ENCODE measurements at places on chromosomes 3 and 15. TPM values are rescaled to one million over a fixed set of nuclear protein-coding genes. Genes with fewer than 3 reads are reported as not detected.

DNA sequence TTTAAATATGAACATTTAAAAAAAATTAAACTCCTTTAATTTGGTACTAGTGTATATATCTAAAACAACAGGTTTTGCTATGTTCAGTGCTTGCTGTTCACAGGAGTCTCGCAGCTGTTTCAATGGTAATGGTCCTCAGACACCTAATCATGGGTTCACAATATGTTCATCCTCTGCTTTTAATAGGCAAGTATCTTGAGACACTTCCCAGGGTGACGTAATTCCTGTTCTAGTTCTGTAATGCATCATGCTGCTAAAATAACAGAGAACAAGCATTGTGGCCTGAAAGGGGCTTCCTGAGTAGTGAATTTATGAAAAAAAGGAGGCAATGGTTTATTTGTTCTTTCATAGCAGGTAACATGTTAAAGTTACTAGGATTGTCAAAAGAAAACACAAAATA, 625.2 kb upstream of the GBE1 start:
- no peak for DNase-seq

DNA sequence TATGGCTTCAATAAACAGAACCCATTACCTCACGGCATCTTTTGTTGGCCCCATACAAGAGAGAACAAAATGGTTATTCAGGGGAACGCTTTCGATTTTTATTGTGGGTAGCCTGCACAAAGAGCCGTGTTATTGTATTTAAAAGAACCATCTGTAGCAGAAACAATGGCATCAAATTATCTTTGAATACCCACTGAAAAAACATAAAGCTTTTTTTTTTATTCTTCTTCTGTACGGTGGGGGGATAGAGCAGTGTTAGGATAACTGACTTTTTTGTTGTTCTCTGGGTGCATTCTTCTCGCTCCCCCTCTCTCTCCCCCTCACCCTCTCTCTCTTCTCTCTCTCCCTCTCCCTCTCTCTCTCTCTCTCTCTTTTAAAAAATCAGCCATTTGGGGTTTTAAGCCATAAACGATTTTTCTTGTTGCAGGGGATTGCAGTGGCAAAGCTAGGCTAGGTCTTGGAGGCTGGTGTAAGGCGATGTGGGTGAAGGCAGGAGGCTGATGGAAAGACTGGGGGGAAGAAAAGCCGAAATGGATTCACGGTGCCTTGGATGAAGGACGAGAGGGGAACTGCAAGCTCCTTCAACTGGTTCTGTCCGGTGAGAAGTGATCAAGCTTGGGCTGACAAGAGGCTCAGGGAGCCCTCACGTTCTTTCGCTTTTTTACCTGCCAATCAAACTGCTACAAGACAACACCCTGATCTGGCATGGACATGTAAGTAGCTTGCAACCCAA, 12.4 kb upstream of the SOX2 start:
- no peak for DNase-seq

- no peak for DNase-seq
Observed at GRCh38 chr15:34804113-34804512, 8.8 kb upstream of the ACTC1 start.

DNA sequence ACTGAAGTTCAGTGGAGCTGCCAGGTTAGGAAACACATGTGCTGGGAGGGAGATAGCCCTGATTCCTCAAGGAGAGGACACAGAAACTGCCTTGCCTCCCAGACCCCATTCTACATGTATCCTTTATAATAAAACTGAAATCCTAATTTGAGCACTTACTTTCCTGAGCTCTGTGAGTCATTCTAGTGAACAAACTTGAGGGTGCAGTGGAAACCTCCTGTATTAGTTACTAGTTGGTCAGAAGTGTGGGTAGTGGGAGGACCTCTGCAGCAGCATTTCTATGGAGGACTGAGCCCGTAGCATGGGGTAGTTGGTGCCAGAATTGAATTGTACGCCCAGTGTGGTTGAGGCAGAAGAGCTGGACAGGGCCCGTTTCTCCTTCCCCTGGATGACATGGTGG, 23.9 kb downstream of the ATP1B3 start:
- DNase-seq = no peak

The XCR1 gene
- not detected for total RNA-seq

DNA sequence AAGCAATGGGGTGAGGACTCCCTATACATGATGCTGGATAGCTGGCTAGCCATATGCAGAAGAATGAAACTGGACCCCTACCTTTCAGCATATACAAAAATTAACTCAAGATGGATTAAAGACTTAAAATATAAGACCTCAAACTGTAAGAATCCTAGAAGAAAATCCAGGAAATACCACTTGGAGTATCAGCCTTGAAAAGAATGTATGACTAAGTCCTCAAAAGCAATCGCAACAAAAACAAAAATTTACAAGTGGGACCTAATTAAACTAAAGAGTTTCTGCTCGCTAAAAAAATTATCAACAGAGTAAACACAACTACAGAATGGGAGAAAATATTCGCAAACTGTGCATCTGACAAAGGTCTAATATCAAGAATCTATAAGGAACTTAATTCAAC, 94.3 kb downstream of the XRN1 start:
- DNase-seq = no peak

DNA sequence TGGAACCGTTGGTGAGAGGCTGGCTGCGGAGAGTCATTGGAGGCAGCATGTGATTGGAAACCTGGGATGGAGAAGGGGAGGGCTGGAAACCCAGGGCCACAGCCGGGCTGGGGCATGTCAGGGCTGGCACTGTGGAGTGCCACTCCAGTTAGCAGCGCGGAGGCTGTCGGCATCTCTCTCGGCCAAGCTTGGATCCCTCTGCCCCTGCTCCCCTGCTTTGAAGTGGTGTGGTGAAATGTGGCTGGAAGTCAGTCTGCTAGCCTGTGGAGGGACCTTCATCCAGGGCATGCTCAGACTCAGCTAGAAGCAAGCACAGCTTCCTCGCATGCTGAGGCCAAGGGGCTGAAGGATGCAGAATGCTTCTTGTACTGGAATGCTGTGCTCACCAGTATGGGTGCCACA, 13.5 kb downstream of the SLCO3A1 start:
- peak; percentile 68 for DNase-seq

The INTS14 gene
- total RNA-seq = 26.3 TPM

GRCh38 chr3:4038351-4038750, 239.1 kb downstream of the LRRN1 start:
- DNase-seq = no peak

The ESYT3 gene
- 0.23 TPM for total RNA-seq

- DNase-seq = no peak
Observed at GRCh38 chr3:172213904-172214303, 174.5 kb downstream of the FNDC3B start.

The GOLGA8S gene
- total RNA-seq = not detected

DNA sequence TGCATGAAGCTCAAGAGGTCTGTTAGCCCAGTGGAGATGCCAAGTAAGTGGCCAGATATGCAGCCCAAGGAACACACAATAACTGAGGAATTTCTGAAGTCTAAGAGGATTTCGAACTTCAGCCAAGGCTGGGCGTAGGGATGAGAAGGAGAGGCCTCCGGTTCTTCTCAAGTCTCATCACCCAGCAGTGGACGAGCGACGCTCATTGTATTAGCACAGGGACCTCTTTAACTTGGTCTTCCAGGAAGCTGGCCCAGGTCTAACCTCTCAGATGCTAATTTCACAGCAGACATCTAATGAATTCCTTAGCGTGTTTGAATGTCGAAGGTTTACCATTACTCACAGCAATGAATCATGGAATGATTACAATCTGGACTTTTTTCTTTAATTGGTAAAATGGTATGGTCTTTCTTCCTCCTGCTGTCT, 85.0 kb downstream of the HES1 start:
- peak; percentile 40 for DNase-seq

The UQCC5 gene
- not detected for total RNA-seq

The B3GALNT1 gene
- total RNA-seq = 70.2 TPM

DNA sequence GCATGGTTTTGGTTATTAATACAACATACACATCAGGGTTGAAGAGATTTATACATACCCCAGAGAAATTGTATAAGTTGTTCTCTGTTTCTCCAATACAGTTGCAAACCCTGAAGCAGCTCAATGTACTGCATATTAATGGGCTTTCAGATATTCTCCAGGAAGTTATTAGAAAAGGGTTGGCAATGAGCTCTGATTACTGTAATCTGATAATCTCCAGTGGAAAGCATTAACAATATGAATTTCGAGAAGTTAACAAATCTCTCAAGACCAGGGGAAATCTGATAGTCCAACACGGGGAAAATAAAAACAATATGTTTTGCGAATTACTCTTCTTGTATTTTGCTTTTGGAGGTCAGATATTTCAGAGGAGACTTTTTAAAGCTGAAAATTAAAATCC, 950.1 kb downstream of the TBL1XR1 start:
- no peak for DNase-seq

The VGLL3 gene
- total RNA-seq = 11.7 TPM

GRCh38 chr3:165839296-165840076, 2.3 kb upstream of the BCHE start:
- DNase-seq = no peak

The ACP3 gene
- total RNA-seq = not detected

The FAH gene
- total RNA-seq = 44.8 TPM

DNA sequence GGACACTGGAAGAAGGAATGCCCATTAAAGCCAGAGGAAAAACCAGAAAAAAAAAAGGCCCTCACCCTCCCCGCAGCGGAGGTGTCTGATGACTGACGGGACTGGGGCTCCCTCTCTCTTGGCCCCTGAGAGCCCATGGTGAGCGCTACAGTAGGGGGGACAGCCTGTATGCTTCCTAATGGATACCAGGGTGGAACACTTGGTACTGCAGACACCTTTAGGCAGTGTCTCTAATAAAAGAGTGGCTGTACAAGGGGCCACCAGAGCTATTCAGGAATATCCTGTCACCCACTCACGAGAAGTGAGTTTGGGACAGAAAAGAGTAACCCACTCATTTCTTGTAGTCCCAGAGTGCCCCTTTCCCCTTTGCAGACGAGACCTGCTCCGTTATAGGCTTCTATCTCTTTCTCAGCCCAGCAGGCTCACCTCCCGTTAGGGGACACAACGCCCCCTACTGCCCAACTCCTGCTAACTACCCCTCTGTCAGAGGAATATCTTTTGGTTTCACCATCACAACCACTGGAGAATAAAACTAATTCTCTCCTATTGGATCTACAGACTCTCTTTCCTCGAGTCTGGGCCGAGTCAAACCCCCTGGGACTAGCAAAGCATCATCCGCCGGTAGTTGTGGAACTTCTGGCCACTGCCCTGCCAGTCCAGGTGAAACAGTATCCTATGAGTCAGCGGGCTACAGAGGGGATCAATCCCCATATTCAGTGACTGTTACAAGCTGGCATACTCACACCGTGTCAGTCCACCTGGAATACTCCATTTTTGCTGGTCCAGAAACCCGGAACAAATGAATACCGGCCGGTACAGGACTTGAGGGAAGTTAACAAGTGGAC, 40.8 kb downstream of the ZBTB11 start:
- DNase-seq = peak; percentile 42

The CTDSPL gene
- total RNA-seq = 24.6 TPM

GRCh38 chr3:60330107-60330506, 921.1 kb downstream of the FHIT start:
- no peak for DNase-seq

- DNase-seq = peak; percentile 100
Observed at GRCh38 chr3:129226374-129226773, 23.0 kb upstream of the COPG1 start.

The SKOR1 gene
- not detected for total RNA-seq

The MEGF11 gene
- total RNA-seq = 0.10 TPM

DNA sequence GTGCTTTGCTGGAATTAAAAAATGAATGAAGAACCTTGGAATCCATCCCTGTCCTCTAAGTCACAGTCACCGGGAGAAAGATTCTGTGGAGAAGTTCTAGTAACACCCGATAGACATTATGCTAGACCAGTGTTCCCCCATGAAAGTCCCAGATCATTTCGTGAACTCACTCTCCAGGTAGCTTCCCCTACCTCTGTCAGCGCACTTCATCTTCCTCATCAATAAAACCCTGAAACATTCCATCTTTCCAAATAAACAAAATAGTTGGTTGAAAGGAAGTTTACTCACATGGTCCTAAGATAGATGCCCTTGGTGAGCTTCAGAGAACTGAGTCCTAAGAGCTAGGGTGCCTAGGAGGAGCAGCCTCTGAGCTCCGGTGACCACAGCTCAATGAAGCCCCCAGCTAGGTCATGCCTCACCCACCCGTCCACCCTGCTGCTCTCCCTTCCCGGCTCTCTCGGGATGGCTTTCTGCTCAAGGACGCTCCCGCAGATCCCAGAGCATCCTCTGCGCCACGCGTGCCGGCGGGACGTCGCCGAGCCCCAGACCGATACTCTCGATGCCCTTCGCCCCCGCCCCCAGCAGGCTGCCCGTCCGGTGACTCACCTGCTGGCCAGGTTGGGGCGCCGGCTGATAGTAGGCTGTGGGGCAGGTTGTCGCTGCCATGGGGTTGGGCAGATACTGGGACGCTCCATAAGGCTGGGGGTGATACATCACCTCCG, 776 bp downstream of the VGLL3 start:
- peak; percentile 71 for DNase-seq

GRCh38 chr3:107250221-107250620, 127.0 kb upstream of the CCDC54 start:
- no peak for DNase-seq

DNA sequence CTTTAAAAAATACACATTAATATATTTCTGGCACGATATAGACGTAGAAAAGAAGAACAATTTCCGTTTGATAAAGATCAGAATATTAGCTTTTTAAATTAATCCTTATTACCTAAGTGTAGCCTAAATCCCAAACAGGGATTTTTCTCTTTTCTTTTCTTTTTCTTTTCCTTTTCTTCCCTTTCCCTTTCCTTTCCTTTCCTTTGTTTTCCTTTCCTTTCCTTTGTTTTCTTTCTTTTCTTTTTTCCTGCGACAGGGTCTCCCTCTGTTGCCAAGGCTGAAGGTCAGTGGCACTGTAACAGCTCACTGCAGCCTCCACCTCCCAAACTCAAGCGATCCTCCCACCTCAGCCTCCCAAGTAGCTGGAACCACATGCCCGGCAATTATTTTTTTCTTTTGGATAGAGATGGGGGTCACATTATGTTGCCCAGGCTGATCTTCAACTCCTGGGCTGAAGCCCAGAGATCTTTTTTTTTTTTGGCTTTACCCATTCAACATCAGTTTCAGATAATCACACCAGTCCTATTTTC, 1.8 kb upstream of the USF3 start:
- no peak for DNase-seq

The ZNF80 gene
- total RNA-seq = not detected

The SRGAP3 gene
- total RNA-seq = 0.07 TPM

DNA sequence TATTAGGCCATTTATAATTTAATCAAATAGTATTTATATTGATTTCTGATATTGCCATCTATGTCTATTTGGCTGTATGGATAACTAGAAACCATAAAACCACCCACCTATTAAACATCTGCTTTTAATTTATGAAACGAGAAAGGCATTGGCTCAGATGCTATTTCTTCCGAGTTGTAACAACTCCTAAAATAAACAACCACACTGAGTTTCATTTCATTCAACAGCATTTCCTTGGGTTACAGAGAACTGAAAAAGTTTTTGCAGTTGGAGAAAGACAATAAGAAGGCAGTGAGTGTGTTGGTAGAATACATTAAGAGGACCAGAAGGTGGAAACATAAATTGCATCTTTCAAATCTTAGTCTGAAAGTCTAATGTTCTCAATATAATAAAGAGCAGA, 79.1 kb downstream of the AQR start:
- no peak for DNase-seq

- no peak for DNase-seq
Observed at GRCh38 chr3:183161552-183162336, 790 bp downstream of the LAMP3 start.

GRCh38 chr15:99282586-99282985, 31.3 kb downstream of the LRRC28 start:
- no peak for DNase-seq

Data from MG63 (cell line).